ENCODE measurements at places on chromosomes 12 and 14.

DNA sequence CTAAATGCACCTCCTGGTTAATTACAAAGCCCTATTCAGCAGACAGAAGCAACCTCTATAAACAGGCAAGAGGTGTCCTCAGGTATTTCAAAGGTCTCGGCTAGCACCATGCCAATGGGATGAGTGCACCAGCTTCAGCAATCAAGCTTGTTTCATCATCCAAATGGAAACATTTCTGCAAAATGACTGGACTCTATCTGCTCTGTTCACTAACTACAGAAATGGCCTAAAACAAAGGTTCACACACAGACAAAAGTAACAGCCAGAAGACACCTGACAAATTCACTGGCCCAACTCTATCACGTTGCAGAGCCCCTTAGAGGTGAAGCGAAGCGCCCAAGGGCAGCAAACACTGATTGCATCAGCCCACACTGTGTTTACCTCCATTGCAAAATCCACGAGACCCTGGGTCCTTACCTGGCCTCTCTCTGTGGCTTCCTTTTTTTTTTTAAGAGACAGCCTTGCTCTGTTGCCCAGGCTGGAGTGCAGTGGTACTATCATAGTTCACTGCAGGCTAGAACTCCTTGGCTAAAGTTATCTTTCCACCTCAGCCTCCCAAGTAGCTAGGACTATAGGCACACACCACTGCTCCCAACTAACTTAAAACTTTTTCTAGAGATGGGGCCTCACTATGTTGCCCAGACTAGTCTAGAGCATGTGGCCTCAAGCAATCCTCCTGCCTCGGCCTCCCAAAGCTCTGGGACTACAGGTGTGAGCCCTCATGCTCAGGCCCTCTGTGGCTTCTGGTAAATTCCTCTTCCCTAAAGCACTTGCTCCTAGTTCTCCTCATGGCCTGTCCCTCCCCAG, 8.5 kb upstream of the SYNE3 start:
- DNase-seq: no peak

DNA sequence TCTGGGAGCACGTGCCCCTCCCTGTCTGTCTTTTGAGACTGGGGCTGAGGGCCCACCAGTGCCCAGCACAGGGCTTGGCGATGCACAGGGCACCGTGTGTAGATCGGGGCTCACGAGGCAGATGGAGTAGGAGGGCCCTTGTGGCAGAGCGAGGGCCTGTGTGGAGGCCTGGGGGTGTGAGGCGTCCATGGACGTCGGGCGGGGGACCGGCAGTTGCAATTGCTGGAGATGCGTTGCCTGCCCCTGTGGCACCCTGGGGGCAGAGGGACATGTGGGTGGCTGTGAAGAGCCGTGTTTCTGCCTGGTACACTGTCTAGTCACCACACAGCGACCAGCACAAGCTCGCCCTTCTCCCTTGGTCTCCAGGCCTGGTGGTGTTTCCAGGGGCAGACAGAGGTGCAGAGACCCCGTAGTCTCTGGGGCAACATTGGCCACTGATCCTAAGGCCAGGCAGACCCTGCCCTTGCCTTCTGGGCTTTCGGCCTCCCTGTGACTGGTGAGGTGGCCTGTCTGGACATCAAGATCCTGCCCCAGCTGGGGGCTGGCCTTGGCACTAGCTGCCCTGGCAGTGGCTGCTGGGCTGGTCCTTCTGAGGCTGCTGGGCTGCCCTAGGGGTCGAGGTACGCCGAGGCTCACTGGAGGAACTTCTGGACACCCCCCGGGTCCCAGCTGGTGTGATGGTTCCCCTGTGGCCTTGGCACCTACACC, 14.5 kb downstream of the KIF26A start:
- no peak for DNase-seq

GRCh38 chr12:77768558-77768957, 62.1 kb upstream of the NAV3 start:
- no peak for DNase-seq

DNA sequence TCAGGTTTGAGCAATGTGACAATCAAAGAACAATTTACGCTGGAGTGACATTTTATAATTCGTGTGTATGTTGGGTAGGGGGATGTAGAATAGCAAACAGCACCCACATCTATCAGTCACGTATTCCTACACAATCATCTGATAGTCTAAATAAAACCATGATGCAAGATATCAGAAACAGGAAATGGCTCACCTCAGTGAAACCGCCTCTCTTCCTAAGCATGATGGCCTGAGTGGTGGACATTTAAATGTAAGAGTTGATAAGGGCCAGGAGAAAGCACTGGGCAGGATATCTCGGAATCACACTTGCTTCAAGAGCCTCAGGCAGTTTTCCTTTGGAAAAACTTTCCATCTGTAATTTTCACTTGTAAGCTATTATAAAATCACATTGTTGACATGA, 128.2 kb downstream of the GRIP1 start:
- no peak for DNase-seq

DNA sequence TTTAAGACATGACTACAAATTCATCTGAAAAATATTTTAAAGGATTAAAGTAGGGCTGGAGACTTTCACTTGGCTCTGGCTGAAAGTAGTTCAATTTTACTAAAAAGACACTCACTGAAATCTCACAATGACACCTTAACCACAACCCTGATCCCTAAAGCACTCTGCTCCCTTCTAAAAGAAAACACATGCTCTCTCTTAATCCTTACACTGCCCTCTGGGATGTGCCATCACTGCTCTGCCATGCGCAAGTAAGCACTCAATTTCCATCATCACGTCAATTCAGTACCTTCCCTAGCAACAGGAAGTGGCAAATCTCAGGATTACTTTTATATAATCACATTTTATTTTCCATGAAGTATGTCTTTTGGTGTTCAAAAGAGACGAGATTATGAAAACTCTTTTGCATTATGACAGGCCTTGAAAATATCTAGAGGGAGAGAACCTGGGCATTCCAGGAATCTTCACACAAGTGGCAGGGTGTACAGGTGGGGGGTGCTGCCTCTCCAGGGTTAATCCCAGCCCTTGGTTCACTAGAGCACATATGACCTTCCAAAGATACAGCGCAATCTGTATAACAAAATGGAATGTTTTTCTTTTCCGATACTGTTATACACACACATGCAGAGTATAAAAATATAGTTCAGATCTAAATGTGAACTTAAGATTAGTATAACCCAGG, 7.3 kb downstream of the ATG14 start:
- no peak for DNase-seq

GRCh38 chr14:90632871-90633270, 183.4 kb downstream of the TTC7B start:
- DNase-seq: no peak

GRCh38 chr12:62995097-62995496, 60.1 kb upstream of the PPM1H start:
- no peak for DNase-seq

DNA sequence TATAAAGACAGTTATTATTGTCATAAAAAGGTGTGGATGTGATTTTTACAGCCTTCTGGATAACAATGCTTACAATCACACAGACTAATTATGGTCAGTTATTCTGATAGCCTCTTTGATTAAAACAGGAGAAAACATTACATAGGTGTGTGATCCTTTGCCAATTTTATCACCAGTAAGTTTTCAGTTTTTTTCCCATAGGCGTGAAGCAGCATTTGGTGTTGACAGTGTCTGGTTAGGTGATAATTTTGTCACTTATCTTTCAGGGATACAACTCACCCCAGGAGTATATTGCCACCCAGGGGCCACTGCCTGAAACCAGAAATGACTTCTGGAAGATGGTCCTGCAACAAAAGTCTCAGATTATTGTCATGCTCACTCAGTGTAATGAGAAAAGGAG, 208.8 kb downstream of the EPS8 start:
- no peak for DNase-seq

DNA sequence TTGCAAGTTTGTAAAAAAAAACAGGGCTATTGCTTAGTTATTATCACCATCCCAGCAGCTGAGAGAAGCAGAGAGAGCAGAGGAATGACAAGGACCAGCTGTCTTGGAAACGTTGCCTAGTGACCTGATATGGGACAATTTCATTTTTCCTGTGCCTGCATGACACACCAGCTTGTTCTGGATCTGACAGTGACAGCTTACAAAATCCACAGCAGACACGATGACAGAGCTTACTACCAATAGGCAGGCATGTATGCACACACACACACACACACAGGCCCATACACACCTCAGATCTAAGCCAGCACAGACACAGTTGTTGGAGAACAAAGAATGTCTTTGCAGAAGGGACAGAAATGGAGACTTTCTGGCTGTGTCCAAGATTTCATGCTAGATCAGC, 25.4 kb downstream of the HSPB8 start:
- no peak for DNase-seq

DNA sequence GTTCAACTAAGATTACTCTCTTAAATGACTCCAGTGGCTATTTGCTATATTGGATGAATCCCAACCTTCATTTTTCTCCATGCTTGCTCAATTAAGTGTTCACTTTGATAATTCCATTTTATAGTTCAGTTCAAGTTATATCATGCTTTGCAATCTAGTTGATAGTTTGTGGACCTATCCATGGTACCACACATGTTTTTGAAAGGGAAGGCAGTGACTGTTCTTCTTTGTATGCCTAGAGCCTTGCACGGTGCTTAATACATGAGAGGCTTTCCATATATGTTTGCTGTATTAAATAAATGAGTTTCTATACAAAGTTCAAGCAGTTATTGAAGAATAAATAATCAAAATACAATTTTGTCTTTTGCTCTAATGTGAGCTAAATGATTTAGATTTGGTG, 391.3 kb downstream of the NELL2 start:
- DNase-seq: no peak

GRCh38 chr14:89025561-89026236, 201.2 kb downstream of the TTC8 start:
- no peak for DNase-seq

Data from activated CD4-positive, CD25-positive, alpha-beta regulatory T cell treated with anti-CD3 and anti-CD28 coated beads, Interleukin-2, amount 50 U/mL, for 16 hours (primary cell).